Stimulated activated CD4-positive, alpha-beta T cell treated with anti-CD3 and anti-CD28 coated beads, Interleukin-15, amount 100 ng/mL, for 48 hours (primary cell): ENCODE measurements at places on chromosomes 11 and 22.

- no peak for DNase-seq
Observed at GRCh38 chr22:33056690-33057089, 1.5 kb downstream of the SYN3 start.

DNA sequence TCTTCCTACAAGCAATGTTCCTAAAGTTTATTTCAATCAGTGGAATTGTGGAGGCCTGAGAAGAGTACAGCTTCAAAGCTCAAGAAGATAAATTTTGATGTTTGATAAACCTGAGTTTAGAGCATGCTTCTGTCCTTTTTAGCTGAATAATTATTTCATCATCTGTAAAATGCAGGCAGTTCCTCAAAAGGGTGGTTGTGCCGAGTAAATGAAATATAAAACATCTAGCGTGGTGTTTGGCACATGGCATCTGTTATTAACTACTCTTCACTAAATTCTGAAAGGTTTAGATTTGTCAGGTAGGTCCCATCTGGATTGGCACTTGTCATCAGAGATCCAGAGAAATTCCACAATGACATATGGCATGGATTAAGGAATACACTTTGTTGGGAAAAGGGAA lies 155.1 kb downstream of the DDX10 start:
- DNase-seq, result no peak

- DNase-seq, result no peak
Observed at GRCh38 chr11:85886089-85887056, 31.2 kb downstream of the CCDC83 start.

GRCh38 chr22:49658902-49659280 lies 168.8 kb downstream of the BRD1 start:
- no peak for DNase-seq

GRCh38 chr11:125388611-125389010 lies 107.5 kb downstream of the FEZ1 start:
- no peak for DNase-seq
